ENCODE measurements at places on chromosomes 7 and 10.

DNA sequence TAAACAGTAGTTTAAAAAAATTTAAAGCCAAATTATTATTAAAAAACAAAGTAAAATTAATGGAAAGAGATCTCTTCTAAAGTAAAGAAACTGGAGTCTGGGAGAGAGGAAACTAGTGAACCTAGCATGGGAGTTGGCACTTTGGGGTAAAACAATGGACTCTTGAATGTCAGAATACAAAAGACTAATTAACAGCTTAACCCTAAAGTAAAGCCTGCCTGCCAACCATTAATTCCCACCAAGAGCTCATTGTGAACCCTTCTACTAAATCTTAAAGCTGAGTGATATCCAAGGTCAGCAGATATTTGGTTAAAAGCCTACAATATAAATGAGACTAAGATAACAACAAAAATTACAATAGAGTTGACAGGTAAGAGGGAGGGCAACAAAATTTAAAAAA lies 36.5 kb downstream of the KMT2C start:
- no peak for DNase-seq

- no peak for DNase-seq
Measured at GRCh38 chr7:144529269-144529926, 125.9 kb upstream of the NOBOX start.

DNA sequence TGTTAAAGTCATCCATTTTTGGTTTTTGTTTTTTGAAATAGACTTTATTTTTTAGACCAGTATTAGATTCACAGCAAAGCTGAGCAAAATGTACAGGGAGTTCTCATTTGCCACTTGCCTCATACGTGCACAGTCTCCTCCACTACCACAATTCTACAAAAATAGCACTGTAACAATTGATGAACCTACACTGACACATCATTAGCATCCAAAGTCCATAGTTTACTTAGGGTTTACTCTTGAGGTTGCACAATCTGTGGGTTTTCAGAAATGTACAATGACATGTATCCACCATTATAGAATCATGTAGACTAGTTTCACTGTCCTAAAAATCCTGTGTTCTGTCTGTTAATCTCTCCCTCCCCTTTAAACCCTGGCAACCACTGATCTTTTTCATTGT lies 125.8 kb upstream of the PDSS1 start:
- DNase-seq: no peak

DNA sequence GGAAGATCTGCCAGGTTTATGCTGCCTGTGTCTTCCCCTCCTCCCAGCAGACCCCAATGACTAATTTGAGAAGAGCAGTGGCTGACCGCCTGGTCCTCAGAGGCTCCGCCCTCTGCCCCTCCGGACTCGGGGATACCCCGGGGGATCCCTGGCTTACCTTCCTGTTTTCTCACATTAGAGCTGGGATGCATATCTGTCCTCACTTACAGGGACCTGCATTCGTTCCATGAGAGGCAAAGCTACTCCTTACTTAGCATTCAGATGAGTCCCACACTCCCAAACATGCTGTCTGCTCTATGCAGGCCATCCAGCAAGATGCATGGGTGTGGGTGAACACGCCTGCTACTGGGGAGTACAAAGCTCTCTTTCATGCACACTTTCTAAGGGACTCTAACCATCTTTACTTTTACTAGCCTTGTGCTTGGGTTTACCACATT lies 24.0 kb downstream of the VOPP1 start:
- no peak for DNase-seq

DNA sequence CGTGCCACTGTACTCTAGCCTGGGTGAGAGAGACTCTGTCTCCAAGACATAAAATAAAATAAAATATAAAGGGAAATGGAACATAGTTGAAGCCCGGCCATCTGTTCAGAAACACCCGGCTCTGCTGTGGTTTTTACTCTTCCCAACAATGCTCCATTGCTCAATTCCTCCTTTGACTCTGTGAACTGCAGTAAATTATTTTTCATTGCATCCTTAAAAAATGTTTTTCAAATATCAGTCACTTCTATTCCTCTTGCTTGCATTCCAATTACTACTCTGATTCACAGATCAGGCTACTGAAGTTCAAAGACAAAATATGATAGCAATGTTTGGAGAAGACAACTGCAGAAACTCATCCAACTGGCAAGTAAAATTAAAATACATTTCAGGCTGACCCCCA lies 983.0 kb downstream of the SORCS1 start:
- peak; percentile 8 for DNase-seq

- DNase-seq: no peak
Measured at GRCh38 chr7:33448035-33448434, 318.7 kb downstream of the BBS9 start.

GRCh38 chr10:21399392-21400035 lies 126.0 kb downstream of the SKIDA1 start:
- DNase-seq: peak; percentile 79

- DNase-seq: no peak
Measured at GRCh38 chr7:157984423-157985163, 603.0 kb downstream of the PTPRN2 start.

GRCh38 chr10:7315906-7316305 lies 94.9 kb downstream of the SFMBT2 start:
- DNase-seq: no peak

DNA sequence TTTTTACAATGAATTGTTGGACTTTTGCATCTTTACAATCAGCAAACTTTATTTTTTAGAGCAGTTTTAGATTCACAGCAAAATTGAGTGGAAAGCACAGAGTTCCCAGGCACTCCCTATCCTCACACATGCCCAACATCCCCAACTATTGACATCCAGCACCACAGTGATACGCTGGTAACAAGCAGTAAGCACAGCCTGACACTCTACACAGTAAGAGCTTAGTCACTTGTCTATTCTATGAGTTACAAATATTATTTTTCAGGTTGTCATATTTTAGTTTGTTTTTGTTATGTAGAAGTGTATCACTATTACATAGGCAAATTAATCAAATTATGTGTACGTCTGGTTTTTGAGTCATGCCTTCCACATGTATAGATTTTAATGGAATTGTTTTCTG lies 27.0 kb upstream of the GIMAP7 start:
- DNase-seq: no peak

DNA sequence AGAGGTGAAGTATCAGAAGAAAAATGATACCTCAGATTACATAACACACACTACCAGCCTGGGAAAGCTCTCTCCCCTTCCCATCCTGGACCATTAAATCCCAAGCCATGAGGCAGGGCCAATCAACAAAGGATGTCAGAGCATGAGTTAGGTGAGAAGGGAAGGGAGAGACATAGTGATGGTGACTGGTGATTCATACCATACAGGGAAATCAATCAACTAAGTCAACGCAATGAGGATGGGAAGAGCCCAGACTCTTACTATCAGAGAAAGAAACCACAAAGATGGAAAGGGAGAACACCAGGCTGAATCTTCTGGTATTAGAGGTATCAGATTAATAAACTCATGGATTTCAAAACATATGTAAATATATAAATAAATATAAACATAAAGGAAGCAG lies 185.4 kb downstream of the KMT2E start:
- no peak for DNase-seq

DNA sequence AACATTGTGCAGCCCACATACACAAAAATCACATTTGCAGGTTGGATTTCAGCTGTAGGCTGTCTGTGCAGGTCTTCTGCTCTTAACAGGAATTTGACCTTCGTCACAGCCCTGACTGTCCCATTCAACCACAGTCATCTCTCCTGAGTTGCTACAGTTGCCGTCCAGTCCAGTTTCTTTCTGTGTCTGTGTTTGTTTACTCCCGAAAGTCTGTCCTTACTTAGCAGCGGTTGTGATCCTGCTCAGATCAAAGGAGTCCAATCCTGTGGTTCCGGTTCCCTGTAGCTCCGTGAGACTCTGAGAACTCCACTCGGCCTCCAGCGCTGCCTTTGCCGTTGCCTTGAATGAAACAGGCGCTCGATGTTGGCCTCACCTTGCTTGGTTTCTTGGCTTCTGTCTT lies 111.6 kb upstream of the GATA3 start:
- DNase-seq: no peak

GRCh38 chr7:73738220-73738611 lies 386 bp downstream of the ABHD11 start:
- DNase-seq: no peak

GRCh38 chr7:110418659-110419280 lies 672.2 kb upstream of the LRRN3 start:
- DNase-seq: no peak

- no peak for DNase-seq
Measured at GRCh38 chr10:124657806-124658205, 86.4 kb downstream of the FAM53B start.

DNA sequence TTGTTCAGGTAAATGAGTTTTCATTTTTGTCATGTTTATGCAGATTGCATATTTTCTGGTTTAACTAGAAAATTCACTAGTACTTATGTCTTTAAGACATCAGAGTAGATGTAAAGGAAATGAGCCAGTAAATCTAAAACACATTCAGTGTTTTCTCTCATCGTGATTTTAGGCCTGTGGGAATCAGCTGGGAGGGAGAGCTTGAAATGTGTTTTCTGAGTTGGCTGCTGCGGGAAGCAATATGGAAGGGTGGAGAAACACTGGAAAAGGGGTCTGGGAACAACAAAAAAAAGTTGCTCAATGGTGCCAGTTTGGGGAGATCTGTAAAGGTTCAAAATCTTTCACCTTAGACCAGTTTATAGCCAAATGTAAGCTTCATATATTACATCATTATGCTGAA lies 284.1 kb downstream of the POU6F2 start:
- DNase-seq: no peak

DNA sequence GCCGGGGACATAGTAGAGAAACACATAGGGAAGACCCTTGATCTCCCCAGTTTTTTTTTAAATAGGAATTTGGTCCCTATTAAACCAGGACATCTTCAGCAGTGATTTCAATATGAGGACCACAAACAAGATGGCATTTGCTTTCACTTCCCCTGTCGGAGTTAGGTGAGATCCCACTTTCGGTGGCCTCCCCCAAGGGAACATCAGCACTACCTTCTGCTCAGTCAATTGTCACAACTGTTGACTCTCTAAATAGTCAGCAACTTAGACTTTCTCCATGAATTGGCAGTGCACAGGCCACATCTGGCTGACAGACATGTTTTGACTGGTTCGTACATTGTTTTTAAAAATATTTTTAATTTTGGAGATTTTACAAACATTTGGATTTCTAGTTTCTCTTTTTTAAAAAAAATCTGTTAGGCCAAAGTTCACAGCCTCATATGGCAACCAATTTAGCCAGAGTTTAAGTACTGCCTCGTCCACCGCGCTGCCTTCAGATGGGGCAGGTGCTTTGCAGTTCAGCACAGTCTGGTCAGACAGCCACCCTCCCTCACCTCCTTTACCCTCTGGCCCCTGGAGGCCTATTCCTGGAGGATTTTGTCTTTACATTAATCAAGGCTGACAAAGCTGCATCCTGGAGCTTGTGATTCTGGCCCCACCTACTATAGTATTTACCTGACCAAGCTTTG lies 139.2 kb upstream of the PRR15 start:
- no peak for DNase-seq

- DNase-seq: no peak
Measured at GRCh38 chr10:48476279-48476982, 128.4 kb downstream of the ARHGAP22 start.

DNA sequence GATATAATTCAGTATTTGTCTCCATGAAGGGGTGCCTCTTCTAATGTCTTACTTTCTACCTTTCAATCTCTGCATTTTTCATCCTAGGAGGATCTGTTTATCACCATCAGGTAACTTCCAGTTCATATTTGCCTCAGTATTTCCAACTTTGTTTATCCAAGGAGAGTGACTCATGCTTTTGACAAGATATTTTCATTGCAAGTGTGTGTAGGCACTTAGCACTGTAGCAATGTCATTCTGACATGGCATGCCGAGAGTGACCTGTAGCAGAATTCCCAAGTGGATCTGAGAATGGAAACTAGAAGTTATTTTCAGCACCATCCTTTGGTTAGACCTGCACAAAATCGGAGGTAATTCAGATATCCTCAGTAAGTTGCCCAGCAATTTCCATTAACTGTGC lies 129.9 kb downstream of the INHBA start:
- no peak for DNase-seq

- no peak for DNase-seq
Measured at GRCh38 chr10:5958675-5959074, 18.7 kb downstream of the IL15RA start.

- DNase-seq: no peak
Measured at GRCh38 chr7:47827351-47827756, 120.9 kb downstream of the PKD1L1 start.
